ENCODE measurements at places on chromosomes 13 and 19.

DNA sequence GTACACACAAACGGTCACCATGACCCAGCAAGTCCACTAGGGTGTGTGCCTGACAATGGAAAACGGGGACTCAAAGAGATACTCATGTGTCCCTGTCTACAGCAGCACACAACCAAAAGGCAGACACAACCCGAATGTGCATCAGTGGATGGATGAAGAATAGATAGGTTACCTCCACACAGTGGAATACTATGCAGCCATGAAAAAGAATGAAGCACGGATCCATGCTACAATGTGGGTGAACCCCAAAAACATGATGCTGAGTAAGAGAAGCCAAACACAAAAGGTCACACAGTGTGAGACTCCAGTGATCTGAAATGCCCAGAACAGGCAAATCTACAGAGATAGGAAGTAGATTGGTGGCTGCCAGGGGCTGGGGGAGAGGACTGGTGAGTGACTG is 9.0 kb downstream of the CERS1 start:
- DNase-seq, result no peak

- DNase-seq, result no peak
These were observed 798 bp downstream of the SLC1A5 start for GRCh38 chr19:46787331-46788261.

DNA sequence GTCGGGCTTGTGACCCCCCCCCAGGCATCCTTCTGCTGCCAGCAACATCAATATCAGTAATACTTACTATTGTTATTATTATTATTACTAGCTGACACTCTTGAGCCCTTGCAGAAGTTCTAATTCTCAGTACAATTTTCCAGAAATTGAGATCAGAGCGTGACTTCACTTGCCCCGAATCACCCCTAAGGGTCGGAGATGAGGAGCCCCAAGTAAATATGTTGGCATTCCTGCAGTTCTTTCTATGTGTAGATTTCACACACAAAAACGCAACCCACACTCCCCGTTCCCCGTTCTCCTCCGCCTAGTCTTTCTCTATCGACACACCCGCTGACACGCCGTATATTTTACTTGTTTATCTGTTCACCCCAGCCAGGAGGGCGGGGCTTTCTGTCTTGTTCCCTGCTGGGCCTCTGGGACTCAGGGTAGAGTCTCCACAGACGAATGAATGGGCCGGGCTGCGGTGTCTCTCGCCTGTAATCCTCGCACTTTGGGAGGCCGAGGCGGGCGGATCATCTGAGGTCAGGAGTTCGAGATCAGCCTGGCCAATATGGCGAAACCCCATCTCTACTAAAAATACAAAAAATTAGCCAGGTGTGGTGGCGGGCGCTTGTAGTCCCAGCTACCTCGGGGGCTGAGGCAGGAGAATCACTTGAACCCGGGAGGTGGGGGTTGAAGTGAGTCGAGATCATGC is 14.7 kb downstream of the TLE5 start:
- DNase-seq, result peak; percentile 54

DNA sequence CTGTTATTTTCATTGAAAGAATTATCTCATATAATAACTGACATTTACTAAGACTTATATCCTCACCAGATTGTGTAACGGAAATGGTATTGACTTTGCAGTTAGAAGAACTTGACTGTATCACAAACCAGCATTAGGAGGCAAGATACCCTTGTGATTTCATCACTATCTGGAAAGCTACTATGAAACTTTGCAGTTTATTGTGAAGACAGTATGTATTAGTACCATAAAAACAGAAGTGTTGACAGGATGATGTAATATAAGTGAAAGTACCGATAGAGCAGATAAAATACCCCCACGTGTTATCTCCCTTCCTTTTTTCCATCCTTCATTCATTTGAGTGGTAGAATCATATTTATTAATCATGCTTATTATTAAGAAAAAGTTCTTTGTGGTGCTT is 365.7 kb upstream of the KLHL1 start:
- no peak for DNase-seq

GRCh38 chr19:53878776-53879139 is 3.2 kb upstream of the PRKCG start:
- DNase-seq, result no peak

GRCh38 chr13:40618581-40619478 is 47.6 kb downstream of the FOXO1 start:
- no peak for DNase-seq

DNA sequence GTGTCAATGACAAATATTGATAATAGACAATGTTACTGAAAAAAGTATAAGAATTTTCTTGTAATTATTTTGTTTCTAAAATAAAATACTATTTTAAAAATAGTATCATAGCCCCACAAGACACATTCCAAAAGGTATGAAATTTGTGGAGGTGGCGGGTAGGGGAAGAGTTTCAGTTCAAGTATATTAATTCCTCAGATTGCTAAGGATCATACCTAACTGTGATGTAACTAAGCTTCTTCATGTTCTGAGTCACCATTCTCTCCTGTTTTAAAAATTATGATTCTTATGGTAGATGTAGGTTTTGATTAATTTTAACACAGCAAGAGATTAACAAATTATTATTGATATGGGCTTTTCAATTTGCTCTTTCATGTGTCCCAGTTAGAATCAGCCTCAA is 61.3 kb downstream of the MYO16 start:
- no peak for DNase-seq

DNA sequence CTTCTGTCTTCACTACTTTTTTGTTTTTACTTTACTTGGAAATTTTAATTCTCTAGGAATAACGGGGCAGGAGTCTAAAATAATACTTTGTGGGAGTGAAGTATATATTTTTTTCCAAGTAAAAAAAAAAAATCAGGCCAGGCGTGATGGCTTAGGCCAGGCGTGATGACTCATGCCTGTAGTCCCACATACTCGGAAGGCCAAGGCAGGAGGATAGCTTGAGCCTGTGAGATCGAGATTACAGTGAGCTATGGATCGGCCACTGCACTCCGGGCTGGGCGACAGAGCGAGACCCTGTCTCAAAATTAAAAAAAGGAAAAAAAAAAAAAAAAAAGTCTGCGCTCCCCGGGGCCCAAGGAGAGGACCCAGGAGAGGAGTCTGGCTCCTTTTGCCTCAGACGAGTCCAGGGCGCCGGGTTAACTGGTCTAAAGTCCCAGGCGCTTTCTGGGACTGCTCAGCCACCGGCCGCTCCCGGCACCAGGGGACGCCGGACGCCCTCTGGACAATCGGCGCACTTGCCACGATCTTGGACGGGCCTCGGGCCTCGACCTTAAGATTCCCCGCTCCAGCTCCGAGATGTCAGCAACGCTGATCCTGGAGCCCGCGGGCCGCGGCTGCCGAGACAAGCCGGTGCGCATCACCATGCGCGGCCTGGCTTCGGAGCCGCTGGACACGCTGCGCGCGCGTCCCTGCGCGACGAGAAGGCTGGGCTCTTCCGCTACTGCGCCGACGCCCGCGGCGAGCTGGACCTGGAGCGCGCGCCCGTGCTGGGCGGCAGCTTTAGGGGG is 2.7 kb upstream of the ZFP82 start:
- no peak for DNase-seq

DNA sequence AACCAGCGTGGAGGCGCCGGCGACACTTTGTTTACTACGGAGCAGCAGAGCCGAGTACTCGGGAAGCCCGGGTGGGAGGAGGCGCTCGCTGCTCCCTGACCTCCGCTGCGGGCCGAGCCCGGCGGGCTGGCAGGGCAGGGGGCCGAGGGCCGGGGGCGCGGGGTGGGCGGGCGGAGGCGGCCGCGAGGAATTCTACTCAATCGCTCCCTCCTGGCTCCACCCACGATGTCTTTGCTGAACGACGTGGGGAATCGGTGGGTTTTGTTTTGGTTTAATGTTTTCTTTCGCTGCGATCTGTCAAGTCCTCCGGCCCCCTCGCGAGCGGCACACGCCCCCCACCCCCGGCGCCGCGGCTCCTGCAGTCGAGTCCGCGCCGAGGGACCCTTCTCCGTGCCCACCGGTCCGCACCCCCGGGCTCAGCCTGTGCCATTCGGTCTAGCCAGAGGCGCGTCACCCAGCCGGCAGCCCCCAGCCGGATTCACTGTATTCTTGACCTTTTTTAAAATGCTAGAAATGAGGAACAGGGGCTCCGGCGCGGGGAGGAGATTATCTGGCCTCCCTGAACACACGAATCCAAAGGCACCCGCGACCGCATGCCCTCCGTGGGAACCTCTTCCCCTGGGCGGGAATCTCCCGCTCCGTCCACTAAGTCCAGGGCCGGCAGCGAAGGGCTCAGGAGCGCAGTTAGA is 636 bp upstream of the FOXO1 start:
- DNase-seq, result no peak

DNA sequence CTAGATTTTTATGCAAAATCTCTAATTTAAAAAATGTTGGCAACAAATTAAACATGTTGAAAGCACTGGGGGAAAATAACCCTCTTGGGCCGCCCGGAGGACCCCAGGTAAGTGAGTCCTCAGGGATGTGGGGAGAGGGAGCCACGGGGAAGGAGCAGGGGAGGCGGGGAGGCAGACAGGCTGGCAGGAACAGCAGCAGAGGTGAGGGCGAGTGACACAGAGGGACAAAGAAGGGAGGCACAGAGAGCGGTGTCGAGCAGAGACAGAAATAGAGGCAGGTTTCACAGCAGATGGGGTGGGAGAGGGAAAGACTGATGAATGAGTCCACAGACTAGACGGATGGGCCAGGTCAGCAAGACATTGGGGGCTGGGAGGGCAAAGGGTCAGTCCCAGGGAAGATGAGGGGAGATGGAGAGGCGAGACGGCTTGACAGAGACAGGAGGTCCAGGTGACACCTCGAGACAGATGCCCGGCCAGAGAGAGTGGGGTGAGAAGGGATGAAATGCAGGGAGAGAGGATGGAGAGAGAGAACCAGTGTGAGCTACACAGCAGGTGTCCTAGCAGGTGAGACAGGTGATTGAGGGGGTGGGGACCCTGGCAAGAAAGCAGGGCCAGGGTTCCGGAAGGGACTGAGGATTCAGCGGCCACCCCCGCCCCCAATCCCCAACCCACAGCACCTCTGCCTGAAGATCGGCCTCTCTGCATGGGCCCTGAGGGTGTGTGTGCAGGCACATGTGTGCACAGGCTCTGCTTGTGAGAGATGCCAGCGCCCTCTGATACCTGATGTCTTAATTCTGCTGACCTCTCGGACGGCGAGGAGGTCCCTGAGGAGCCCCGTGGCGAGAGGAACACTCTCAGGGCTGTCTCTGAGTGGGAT is 3.8 kb downstream of the LRRC4B start:
- no peak for DNase-seq

- DNase-seq, result no peak
These were observed at the start of gene HSH2D for GRCh38 chr19:16143399-16144215. Gene HSH2D (plus strand): TSS chr19:16143685. CDS start chr19:16148751, 5,066 bp downstream.

GRCh38 chr19:32976223-32976805 is 4.3 kb downstream of the FAAP24 start:
- DNase-seq, result peak; percentile 23

GRCh38 chr19:39828654-39829032 is 5.3 kb downstream of the DYRK1B start:
- DNase-seq, result no peak

DNA sequence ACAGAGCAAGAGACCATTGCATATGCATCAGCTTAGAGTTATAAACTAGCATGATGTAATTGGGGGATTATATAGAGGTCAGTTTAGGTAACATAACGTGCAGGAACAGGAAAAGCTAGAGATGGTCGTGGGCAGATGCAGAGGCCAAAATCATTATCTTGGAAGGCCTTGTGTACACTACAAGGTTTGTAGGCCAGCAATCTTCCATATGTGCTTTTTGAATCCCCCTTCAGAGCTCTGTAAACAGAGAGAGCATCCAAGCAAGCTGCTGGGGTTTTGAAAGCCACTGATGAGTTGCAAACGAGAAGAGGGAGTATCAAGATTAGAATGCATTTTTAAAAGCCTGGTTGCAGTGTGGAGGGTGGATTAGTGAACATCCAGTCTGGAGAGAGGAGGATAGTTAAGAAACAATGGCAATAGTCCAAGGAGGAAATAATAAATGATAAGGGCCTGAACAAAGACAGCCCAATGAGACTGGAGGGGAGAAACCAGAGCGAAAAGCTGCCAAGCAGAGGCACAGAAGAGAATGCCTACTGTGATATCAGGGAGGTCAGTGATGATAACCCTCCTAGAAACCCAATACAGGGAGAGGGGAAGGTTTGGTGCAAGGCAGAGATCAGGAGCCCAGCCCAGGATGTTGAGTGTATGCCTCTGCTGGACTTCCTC is 109.6 kb downstream of the ZAR1L start:
- DNase-seq, result no peak

DNA sequence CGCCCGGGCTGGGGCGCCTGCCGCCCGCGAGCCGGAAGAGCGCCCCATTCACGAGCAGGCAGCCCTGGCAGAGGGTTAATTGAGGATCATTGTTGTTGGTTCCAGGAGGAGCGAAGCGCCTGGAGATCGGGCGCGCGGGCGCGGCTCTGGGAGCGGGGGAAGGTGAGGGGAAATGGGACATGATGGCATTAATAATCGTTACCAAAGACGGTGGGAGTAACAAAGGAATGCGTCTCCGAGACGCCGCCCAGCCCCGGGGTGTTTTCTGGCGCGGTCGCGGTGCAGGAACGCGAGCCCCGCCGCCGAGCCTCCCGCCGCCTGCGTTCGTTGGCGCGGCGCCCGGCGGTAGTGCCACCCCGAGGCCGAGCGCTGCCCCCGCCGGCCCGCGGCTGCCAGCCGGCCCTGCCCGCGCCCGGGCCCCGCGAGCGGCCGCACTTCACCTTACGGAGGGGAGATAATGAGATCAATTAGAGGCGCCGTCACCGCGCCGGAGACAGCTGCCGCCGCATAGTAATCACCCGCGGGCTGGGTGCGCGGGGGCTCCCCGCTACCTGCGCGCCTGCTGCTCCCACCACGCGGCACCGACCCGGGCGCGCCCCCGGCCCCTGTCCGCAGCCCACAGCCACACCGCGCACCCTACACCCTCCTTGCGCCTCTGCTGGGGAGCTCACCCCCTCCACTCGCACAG is 2.8 kb downstream of the ZNF536 start:
- no peak for DNase-seq

GRCh38 chr13:23570099-23570920 is at the start of gene TNFRSF19:
Gene TNFRSF19 (plus strand): TSS chr13:23570412. CDS start chr13:23590184, 19,772 bp downstream.
- DNase-seq, result peak; percentile 70

GRCh38 chr13:106989876-106990275 is 421.9 kb upstream of the ARGLU1 start:
- DNase-seq, result no peak

DNA sequence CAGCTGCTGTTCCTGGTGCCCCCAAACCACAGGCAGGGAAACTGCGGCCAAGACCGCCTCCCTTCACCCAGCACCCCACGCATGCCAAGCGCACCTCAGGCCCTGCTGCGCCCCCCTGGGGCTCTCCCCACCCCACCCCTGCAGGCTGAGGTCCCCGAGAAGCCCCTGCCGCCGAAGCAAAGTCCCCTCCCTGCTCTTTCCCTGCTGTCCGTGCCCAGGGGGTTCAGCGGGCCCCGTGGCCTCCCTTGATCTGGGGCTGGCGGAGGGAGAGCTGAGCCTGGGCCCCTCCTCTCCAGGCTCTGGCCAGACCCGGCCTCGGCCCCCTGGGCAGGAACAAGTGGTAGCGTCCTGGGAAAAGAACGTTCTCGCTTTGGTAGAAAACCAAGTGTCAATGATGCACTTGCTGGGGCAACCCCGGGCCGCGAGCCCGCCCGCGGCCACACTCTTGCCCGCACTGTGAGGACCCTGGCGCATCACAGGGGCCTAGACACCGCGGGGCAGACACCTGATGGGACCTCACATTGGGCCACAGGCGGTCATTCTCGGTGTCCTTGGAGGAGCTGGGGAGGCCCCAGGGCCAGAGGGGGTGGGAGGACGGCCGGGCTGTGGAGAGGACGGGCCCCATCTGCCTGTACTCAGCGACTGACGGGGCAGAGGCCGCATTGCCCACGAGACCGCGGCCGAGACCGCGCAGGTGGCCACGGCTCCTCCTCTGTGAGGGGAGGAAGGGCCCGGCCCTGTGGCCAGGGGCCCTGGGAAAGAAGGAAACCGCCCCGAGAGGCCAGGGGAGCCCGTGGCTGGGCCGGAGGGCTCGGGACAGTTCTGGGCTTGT is 29.0 kb downstream of the GPX4 start:
- DNase-seq, result no peak

All from stromal cell of bone marrow (primary cell).